ENCODE measurements at places on chromosomes 16 and 17.
A peak's percentile ranks its signal among the peaks of the same experiment; 100 is the strongest.

DNA sequence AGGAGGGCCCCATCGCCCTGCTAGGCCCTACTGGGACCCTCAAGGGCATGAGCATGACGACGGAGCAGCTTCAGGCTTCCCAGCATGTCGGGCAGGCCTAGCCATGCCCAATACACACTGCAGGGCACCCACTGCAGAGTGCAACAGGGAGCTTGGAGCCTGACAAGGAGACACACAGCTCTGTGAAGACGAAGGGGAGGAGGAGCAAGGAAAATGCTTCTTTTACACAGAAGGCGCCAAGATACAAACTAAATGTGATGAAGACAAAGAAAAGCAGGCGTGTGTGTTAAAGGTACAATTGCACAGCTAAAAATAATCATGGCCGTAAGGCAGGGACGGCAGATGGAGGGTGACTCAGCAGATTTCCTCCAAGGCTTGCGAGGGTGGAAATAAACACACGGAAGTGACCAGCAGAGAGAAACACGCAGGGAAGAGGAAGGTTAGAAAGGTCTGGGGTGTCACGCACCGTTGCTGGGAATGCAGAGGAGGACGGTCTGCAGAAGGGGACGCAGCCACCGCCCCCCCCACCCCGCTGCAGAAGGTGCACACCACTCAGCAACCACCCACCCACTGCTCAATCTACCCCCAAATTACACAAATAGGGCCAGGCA is 108.5 kb downstream of the ZNF778 start:
- no peak for DNase-seq

DNA sequence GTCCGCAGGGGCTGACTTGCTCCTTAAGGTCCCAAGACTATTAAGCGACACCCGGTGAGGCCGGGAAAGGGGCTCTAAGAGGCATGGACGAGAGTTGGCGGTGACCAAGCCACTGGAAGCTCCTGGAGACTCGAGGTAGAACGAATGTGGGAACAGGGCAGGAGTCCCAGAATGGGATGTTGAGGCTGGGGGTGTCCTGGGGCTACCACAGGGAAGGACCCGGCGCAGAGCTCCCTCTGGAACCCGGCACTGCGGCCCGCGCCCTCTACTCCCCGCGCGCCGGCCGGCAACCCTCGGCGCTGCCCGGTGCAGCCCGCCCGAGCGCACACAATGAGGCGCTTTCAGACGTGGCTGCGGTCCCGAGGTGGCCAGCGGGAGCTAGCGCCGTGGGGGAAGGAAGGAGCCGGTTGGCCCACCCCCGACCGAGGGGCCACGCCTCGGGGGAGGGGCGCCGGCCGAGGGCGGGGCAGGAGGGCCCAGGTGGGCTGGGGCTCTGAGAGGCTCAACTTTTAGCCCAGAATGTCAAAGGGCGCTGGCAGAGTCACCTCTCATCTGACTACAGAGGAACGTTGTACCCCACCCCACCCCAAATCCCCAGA is at the start of gene CHST6:
Gene CHST6, minus strand, starts transcription at position 366 of the 599 bp plus-strand sequence. CDS start 15,613 bp downstream, outside the sequence.
- DNase-seq: no peak

DNA sequence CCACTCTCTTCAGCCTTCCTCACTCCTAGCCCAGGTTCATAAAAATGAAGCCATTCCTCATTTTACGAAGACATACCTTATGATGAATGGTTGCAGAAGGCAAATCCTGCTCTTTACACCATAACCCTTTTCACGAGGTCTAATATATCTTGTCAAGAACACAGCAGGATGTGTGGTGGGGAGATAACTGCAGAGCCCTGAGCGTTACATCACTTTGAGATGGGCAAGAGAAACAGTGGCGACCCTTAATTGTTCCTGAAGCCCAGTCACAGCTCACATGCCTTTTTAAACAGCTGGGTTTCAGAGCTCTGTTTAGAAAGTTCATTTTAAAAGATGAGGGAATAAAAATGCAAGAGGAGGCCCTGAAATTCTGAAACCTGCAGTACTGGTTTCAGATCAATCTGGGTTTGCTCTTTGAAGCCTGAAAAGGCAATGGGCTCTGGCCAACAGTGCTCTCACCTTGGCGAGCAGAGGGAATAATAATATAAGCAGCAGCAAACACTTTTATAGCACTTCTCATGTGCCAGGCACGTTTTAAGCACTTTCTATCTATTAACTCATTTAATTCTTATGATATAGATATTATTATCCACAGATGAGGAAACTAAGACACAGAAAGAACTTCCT is 2.9 kb downstream of the FAM117A start:
- no peak for DNase-seq

DNA sequence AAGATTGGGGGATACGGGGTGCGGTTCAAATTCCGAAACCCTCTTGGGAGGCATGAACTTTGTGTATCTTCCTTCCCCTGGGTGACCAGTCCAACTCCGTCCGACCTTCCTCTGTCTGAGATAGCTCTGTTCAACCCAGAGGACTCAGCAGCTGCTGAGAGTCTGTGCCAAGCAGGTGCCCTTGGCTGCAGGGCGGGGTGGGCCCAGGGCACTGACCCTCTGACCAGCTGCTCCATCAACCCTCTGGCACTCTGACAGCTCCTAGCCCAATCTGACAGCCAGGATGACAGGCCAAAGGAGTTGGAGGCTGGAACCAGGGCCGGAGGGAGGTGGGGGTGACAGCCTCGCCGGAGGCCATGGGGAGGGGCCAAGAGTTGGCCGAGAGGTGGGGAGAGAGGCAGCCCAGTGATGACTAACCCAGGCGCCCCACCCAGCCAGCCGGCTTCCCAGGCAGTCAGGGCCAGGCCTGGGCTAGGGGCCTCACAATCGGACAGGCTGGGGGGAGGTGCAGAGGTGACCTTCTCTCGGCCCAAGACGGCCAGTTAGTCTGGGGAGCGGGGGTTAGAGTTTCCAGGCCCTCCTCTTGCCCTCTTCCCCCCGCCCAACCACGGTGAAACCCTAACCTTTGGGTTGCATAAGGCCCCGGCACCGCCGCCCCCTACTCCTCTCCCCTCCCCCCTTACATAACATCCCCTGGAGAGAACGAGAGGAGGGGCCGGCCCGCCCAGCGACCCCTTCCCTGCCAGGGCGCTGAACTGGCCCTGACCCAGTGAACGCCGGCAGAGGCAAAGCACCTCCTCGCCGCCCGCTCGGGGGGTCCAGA is 5.0 kb upstream of the TLCD2 start:
- no peak for DNase-seq

- DNase-seq: no peak
Measured at GRCh38 chr17:38330941-38331411, 12.8 kb downstream of the GPR179 start.

DNA sequence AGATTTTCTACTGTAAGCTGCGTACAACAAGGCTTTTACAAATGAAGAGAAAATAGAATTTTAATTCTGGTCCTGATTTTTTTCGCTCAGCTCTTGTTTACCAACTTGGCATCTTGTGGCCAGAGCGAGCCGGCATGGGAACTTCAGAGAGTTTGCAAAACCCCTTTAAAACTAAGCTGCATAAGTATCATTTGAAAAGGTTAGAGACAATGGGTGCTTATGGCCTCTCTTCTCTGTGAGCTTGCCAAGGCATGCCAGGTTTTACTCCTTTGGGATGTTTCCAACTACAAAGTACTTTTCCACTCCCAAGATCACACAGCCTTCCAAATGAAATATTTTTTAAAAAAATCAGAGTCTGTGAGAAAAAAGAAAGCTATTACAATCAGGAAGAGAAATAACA is 62.4 kb upstream of the FA2H start:
- no peak for DNase-seq

GRCh38 chr16:29824589-29825144 is 4.4 kb downstream of the MVP start:
- DNase-seq: no peak

DNA sequence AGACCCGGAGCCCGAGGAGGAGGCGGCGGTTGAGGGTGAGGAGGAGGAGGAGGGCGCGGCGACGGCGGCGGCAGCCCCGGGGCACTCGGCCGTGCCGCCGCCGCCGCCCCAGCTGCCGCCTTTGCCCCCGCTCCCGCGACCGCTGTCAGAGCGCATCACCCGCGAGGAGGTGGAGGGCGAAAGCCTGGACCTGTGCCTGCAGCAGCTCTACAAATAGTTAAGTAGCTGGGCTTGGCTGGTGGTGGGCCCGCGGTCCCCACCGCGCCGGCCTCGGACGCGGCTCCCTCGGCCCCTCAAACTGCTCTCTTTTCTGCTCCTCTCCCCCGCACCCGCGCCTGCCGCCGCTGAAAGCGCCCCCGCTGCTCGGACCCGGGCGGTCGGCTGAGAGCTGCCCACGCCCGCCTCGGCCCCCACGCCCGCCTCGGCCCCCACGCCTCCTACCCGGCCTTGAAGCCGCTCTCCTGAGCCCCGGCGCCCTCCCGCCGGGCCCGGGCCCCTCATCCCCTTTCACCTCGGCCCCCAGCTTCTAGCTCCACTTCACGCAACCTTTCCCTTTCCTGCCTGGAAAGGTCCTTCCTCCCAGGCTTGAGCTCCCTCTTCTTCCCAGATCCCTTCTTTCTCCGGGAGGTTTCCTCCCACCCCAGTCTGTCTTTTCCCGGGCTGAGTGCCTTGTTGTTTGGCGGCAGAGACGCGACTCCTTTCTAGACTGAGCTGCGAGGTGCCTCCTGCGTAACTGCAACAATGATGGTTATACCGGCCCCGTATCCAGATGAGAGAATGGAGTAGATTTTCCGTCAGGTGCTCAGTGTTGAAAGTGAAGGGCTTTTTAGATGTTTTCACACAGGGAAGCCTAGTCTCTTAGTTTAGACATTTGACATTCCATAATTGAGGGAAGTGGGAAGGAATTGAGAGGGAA is 850 bp downstream of the PPM1E start:
- DNase-seq: no peak

DNA sequence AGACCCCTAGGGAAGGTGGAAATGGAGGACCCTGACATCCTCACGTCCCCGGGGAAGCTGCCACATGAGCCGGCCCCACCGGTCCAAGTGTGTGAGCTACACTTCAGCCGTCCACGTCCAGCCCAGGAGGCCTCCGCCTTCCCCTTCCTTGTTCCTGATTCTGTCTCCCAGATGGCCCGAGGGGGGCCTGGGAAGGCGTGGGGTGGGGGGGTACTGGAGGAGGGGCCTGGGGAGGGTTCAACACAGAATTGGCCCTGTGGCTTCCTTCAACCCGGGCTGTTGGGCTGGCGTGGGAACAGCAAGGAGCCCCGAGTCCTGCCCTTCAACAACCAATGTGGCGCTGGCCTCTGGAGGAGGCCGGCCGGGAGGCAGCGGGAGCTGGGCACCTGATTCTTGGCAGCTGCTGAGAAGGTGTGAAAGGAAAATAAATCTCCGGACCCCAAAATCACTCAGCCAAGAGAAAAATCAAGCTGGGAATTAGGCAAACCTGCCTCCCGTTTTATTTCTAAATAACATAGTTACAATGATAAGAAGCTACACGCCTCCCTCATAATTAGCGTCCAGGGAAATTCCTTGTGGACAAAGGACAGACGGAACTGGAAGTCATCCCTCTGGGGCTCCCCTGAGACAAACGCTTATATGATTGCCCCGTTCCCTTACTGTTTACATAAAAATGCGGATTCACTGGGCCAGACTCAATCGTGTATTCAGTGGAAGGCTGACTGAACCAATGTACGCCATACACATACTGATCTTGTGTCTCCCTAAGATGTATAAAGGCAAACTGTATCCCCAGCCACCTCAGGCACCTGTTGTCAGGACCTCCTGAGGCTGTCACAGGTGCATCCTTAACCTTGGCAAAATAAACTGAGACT is 1.8 kb upstream of the APRT start:
- DNase-seq: no peak

DNA sequence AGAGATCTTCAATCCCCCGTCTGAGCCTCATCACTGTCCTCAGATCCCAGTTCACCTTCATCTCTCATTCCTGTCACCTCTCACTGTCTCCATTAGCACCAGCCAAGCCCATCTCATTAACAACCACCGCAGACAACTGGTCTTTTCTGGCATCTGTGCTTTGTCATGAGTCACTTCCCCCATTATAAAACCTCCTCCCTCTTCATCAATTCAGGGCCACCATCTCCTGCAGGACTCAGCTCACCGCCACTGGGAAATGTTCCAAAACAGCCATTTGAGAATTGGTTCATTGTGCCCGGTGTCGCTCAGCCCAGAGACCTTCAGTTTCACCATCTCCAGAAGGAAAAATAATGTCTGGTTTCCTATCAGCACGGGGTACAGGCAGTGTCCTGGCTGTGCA is 56.9 kb upstream of the TEKT3 start:
- DNase-seq: no peak

GRCh38 chr17:83186226-83186625 is 106.8 kb downstream of the METRNL start:
- no peak for DNase-seq

DNA sequence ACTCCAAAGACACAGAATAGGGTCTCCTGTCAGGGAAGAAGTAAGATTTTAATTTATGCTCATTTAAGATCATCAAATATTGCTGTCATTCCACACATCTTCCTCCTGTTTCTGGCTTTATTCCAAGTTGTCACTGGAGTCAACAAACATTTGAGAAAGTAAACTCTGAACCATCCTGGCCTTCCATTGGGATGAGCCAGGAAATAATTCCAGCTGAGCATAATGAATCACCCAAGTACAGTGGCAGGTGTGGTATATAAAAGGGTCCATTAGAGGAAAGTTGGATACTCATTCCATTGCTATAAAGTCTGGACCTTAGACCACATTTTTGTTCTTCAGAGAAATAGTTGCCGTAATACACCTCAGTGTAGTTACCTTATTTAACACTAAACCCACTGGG is 246.1 kb downstream of the SLC39A11 start:
- DNase-seq: no peak

DNA sequence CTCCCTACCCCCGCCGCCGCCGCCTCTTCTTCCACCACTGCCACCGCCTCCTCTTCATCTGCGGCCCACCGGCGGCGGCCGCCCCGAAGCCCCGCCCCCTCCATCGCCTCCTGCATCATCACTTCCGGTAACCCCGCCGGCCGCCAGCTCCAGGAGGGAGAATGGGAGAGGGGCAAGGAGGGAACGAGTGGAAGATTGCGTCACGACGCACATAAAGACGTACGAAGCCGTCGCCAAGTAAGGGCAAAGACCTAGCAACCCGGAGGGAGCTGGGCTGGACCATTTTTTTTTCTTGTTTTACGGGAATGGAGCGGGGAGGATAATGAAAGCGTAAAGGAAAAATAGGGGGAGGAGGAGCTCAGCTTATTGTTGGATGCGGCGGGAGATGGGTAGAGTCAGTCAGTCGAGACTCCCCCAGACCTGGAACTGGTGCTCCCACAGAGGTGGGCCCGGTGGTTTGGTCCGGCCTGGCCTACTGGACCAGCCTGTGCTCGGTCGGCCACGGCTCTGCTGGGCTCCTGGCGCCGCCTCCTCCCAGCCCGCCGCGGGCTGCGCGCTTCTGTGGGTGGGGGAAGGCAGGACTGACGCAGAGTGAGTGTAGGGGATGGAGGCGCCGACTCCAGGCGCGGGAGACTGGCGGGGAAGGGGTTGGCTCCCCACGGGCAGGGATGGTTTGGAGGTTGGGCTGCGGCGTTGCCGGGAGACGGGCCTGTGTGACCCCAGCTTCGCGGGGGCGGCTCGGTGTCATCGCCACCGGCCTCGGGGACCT is at the start of the genes DCUN1D3 and LYRM1:
Gene DCUN1D3, minus strand, starts transcription at position 60 of the 769 bp plus-strand sequence. CDS start 37,820 bp downstream, outside the sequence.
Gene LYRM1, plus strand, starts transcription at position 473 of the 769 bp plus-strand sequence. CDS start 14,785 bp downstream, outside the sequence.
- peak; percentile 86 for DNase-seq

Data from NCI-H2081 treated with DMSO at 0.1 percent for 48 hours (cell line).